ENCODE measurements at places on chromosomes 7 and 10. TPM values are rescaled to one million over a fixed set of nuclear protein-coding genes. Genes with fewer than 3 reads are reported as not detected.

DNA sequence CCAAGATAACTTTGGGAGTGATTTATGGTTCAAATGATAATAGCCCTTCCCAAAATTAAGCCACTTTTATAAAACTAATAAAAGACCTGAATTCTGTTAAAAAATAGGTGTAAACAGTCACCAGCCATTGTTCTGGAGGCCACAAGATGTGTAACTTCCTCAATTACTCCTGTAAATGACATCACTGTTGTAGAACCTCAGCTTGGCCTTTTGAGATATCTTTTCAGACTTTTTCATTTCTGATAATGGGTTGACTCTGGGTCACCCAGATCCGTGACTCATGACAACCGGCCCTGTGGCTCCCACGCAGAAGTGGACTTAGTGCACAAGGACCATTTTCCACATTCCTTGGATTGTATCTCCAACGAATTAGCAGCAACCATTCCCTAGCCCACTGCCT is 106.6 kb downstream of the DKK1 start:
- no peak overlapping the region for H3K27ac ChIP-seq
- H3K36me3 ChIP-seq: no peaks in the 10 kb centered on the region
- no peak for DNase-seq
- H3K4me3 ChIP-seq: no peak overlapping the region

- no peaks in the 10 kb centered on the region for H3K27me3 ChIP-seq
- H3K27ac ChIP-seq: no peak overlapping the region
- H3K36me3 ChIP-seq: peaks cover 40% of the 10 kb centered on the region
- H3K4me1 ChIP-seq: no peaks in the 10 kb centered on the region
- DNase-seq: no peak
Observed at GRCh38 chr7:149004405-149005370, 23.6 kb downstream of the PDIA4 start.

DNA sequence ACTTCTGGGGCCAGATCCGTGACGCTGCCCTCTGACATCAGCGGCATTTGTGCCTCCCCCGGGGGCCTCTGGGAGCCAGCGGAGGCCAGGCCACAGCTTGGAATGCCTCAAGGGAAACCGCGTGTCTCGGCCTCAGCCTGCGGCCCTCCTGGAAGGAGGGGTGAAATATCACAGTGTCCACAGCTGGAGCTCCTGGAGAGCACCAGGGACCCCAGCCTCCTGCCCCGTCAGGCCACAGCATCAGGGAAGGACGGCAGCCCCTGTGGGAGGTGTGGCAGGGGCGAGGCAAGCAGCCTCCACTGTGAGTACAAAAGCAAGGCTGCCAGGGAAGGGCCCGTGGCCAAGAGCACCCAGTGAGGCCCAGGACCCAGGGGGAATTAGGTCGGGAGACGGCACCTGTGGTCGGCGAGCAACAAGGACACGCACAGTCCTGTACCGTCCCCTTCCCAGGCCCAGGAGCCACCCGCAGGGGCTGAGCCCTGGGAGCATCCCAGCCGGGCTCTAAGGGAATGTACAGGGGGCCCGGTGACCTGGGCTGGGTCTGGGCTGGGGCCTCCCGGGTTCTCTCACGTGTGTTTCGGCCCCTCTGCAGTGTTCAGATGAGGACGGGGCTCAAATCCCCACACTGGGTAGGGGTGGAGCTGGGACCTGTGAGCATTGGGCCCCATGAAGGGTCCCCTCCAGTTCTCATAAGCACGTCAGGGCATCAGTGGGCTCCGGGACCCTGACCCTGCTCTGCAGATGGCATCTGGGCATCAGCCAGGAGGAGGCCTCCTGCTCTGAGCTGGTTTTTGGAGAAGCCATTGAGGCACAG is 18.7 kb upstream of the KNDC1 start:
- no peaks in the 10 kb centered on the region for H3K4me1 ChIP-seq
- no peak overlapping the region for H3K4me3 ChIP-seq
- no peak for DNase-seq

GRCh38 chr10:62004042-62004441 is 102.5 kb downstream of the ARID5B start:
- H3K27ac ChIP-seq: no peak overlapping the region
- peaks cover 9% of the 10 kb centered on the region for H3K36me3 ChIP-seq
- H3K27me3 ChIP-seq: no peaks in the 10 kb centered on the region
- H3K4me3 ChIP-seq: no peak overlapping the region
- H3K4me1 ChIP-seq: peaks cover 14% of the 10 kb centered on the region

DNA sequence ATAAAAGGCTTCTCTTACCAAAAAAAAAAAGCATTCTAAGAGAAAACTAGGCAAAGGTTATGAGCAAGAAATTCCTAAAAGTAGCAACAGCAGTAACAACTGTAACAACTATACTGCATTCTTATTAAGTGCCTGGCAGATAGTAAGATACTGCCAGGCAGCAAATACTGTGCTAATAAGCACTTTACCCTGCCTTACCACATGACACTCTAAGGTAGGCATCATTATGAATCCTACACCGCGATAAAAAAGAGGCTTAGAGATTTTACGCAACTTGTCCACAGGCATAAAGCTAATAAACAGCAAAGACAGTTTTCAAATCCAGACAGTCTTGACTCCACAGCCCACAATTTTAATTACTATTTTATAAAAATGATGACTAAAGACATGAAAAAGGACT is 83.2 kb downstream of the USP6NL start:
- no peak overlapping the region for H3K4me3 ChIP-seq
- H3K4me1 ChIP-seq: peaks cover 6% of the 10 kb centered on the region
- H3K36me3 ChIP-seq: no peaks in the 10 kb centered on the region
- no peak for DNase-seq

- no peak overlapping the region for H3K4me3 ChIP-seq
- H3K4me1 ChIP-seq: no peaks in the 10 kb centered on the region
- no peak overlapping the region for H3K27ac ChIP-seq
- H3K27me3 ChIP-seq: no peaks in the 10 kb centered on the region
- DNase-seq: no peak
Observed at GRCh38 chr10:111323389-111323966, 246.6 kb downstream of the ADRA2A start.

DNA sequence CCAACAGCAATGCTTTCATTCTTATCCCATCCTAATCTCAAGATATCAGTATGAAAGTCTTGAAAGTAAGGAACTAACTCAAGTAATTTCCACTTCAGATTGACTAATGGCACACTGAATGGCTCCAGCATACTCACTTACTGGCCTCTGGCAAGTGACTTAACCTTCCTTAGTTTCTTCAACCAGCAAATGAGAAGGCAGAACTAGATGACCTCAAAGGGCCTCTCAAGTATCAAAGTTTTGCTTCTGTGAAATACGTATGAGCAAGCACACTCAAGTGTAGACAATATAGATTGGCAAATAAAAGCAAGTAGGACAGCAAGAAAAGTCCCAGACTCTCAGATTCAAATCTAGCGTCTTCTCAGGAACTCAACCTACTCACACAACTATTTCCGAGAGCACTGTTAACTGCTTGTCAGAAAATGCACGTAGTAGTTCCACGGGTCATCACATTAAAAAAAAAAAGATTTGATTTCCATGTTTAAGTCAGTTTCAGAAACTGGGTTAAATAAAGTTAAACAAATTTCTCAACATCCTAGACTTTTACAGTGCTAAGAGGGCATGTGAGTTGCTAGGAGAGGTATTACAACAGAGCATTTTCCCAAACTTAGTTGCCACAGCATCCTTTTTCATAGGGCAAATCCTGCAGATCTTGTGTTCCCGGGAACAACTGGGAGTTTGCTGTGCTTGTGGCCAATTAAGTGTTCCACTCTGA is 276.9 kb upstream of the KLF14 start:
- no peaks in the 10 kb centered on the region for H3K27me3 ChIP-seq
- peak overlapping the region; percentile 96 for H3K27ac ChIP-seq
- peaks cover 34% of the 10 kb centered on the region for H3K4me1 ChIP-seq
- no peak for DNase-seq

- no peak overlapping the region for H3K27ac ChIP-seq
- peak; percentile 19 for DNase-seq
- H3K27me3 ChIP-seq: no peaks in the 10 kb centered on the region
- no peak overlapping the region for H3K4me3 ChIP-seq
- peaks cover 74% of the 10 kb centered on the region for H3K36me3 ChIP-seq
- H3K4me1 ChIP-seq: no peaks in the 10 kb centered on the region
Observed at GRCh38 chr7:135414850-135415439, 95.0 kb downstream of the CNOT4 start.

- peaks cover 18% of the 10 kb centered on the region for H3K36me3 ChIP-seq
- no peak overlapping the region for H3K27ac ChIP-seq
- no peaks in the 10 kb centered on the region for H3K27me3 ChIP-seq
- H3K4me1 ChIP-seq: peaks cover 10% of the 10 kb centered on the region
- no peak overlapping the region for H3K4me3 ChIP-seq
- DNase-seq: no peak
Observed at GRCh38 chr10:50312464-50313437, 61.4 kb upstream of the ASAH2 start.

- H3K4me1 ChIP-seq: no peaks in the 10 kb centered on the region
- no peak overlapping the region for H3K27ac ChIP-seq
- no peaks in the 10 kb centered on the region for H3K36me3 ChIP-seq
- peaks cover 19% of the 10 kb centered on the region for H3K27me3 ChIP-seq
Observed at GRCh38 chr7:101555269-101555920, 73.7 kb downstream of the MYL10 start.

DNA sequence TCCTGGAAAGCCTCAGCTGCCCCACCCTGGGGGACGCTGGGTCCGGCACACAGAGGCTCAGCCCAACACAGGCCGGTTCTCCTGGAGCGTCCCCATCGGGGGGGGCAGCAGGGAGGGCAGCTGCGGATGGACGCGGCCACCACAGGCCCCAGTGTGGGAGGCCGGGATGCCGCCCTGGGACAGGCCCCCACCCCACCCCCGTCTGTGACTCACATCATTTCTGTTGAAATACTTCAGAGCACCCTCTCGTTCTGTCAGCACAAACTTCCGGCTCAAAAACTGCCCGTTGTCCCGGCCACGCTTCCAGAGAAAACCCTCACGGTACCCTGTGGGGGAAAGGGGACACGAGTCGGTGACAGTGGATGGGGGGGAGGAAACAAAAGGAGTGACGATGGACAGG is 28.5 kb downstream of the GET4 start:
- no peak overlapping the region for H3K27ac ChIP-seq
- DNase-seq: no peak
- no peaks in the 10 kb centered on the region for H3K36me3 ChIP-seq
- peak overlapping the region; percentile 7 for H3K4me3 ChIP-seq

DNA sequence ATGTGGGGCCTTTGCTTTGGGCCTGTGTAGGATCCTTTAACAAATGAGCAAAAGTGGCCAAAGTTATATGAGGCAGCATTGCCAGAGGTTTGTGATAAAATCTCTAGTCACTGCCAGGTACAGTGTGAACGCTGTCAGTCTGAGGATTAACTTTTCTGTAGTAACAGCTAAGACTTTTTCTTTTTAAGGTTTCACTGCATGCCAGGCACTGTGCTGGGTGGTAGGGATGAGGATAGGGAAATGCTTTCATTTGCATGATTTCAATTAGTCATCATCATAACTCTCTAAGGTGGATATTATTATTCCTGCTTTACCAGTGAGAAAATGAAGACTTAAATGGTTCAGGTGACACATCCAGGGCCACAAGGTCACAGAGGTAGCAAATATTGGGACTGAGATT is 79.7 kb upstream of the BMPER start:
- DNase-seq: no peak
- H3K4me1 ChIP-seq: no peaks in the 10 kb centered on the region
- no peak overlapping the region for H3K27ac ChIP-seq
- no peak overlapping the region for H3K4me3 ChIP-seq
- H3K36me3 ChIP-seq: no peaks in the 10 kb centered on the region

DNA sequence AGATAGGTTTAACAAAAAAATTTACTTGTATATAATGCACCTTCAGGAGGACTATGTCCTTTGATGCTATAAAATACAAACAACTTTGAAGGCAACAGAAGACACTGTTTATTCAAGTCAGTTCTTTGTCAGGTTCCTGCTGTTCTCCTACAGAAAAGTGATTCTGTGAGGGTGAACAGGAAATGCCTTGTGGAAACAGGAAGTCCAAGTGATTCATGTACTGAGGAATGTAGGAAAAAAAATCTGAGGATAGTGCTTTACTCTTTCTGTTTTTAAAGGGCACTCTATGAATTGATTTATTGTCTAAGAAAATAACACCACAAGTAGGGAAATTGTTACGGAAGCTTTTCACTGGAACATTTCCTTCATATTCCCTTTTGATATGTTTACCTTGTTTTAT is 171.9 kb downstream of the HDAC9 start:
- no peaks in the 10 kb centered on the region for H3K27me3 ChIP-seq
- peaks cover 9% of the 10 kb centered on the region for H3K4me1 ChIP-seq
- H3K4me3 ChIP-seq: no peak overlapping the region

DNA sequence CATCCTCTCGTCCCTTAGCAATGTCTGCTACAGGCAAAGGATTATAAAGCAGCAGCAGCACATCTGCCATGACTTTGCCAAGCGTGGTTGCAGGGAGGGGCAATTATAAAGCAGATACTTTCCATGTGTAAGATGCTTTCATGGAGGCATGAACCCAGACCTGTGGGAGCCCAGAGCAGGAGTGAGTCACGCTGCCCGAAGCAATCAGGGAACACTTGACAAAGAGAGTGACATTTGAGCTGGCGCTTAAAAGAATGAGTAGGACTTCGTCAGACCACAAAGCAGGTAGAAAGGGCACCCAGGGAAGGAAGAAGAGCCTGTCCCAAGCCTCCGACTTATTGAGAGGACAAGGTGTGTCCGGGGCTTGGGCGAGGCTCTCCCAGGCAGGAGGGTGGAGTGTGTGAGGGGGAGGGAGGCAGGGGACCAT is 147.2 kb downstream of the MYOF start:
- no peak overlapping the region for H3K4me3 ChIP-seq
- DNase-seq: no peak
- H3K4me1 ChIP-seq: no peaks in the 10 kb centered on the region
- H3K27me3 ChIP-seq: no peaks in the 10 kb centered on the region
- H3K27ac ChIP-seq: no peak overlapping the region

- no peaks in the 10 kb centered on the region for H3K27me3 ChIP-seq
- peaks cover 34% of the 10 kb centered on the region for H3K36me3 ChIP-seq
- H3K27ac ChIP-seq: no peak overlapping the region
- no peaks in the 10 kb centered on the region for H3K4me1 ChIP-seq
- H3K4me3 ChIP-seq: no peak overlapping the region
Observed at GRCh38 chr7:2217716-2218443, 14.9 kb downstream of the MAD1L1 start.

- H3K36me3 ChIP-seq: no peaks in the 10 kb centered on the region
- no peak for DNase-seq
- no peaks in the 10 kb centered on the region for H3K4me1 ChIP-seq
- H3K27me3 ChIP-seq: no peaks in the 10 kb centered on the region
- no peak overlapping the region for H3K4me3 ChIP-seq
- H3K27ac ChIP-seq: no peak overlapping the region
Observed at GRCh38 chr7:145909991-145910513, 206.5 kb upstream of the CNTNAP2 start.

Gene SPDYE2B
- not detected for polyA plus RNA-seq

Gene KCP
- polyA plus RNA-seq: not detected

Gene WAPL
- polyA plus RNA-seq: 8.9 TPM

Gene GSAP
- 7.5 TPM for polyA plus RNA-seq

Gene TMEM236
- polyA plus RNA-seq: not detected

Gene CALHM1
- not detected for polyA plus RNA-seq

Gene PLAC9
- 0.21 TPM for polyA plus RNA-seq

Gene CARD11
- not detected for polyA plus RNA-seq

Gene ATP5MK
- 408 TPM for polyA plus RNA-seq

Gene PDLIM1
- 97.2 TPM for polyA plus RNA-seq

Gene PDE6C
- not detected for polyA plus RNA-seq
